ENCODE measurements at places on chromosomes 1 and 21.

DNA sequence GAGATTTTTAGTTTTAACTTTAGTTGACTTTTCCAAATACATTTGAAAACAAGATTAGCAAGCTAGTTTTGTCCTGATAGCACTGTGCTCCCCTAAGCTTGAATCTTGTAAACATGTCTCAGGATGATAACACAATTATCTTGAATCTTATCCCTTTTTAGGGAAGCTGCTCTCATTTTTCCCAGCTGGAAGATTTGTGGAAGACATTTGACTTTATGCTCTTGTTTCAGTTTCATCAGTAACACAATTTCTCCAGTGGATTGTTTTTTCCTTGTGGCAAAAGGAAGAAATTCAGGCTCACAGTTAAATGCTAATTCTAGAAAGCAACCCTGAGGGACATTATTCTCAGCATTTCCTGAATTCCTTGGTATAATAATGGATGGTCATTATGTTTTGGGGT, 88.8 kb downstream of the CDC7 start:
- DNase-seq: no peak

DNA sequence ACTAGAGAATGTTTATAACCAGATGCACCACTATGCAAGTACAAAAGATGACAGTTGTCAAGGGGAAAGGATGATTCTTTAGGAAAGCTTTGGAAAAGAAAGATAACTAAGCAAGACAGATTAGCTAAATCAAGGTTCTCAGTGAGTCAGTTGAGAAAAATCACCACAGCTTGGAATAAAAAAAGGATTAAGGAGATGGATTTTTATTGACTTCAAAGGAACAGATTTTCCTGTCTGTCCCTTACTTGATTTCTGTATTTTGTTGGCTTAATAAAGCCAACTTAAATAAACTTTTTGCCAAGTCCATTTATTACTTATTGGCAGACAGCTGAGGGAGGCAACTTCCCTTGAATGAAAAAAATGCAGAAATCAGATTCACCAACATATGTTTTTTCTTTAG, 93.9 kb downstream of the NR5A2 start:
- DNase-seq: no peak

GRCh38 chr1:233326811-233327650, 493 bp upstream of the MAP3K21 start:
- DNase-seq: peak; percentile 68

DNA sequence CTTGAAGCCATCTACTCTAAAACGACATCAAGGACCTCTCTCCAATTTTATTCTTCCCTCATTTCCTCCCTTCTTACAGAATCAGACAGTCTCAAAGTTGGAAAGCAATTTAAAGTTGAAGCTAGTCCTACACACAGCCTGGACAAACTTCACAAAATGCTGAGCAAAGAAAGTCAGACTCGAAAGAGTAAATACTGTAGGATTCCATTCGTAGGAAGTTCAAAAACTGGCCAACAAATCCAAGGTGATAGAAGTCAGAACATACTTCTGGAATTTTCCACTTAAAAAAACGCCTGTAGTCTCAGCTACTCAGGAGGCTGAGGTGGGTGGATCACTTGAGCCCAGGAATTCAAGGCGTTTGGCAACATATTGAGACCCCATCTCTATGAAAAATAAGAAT, 19.6 kb downstream of the SYF2 start:
- no peak for DNase-seq

- DNase-seq: no peak
These were observed 701 bp upstream of the MUTYH start for GRCh38 chr1:45340816-45341466.

- DNase-seq: no peak
These were observed 70.7 kb downstream of the VWA5B1 start for GRCh38 chr1:20361401-20361800.

DNA sequence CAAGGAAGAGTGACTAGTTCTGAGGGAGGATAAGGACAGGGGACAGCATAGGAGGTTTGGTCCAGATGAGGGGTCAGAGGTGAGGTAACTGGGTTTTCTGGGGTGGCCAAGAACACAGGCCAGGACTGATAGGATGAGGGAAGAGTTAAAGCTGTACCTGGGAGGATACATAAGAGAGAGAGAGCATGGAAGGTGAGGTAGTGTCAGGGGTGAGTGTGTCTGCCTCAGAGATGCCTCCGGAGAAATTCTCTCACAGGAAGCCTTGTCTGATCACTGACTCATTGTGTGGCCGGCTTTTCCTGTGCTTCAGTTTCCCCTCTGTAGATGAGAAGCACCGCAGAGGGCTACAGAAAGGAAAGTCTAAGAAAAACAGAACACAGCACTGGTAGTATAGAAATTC, 40.2 kb downstream of the FASLG start:
- DNase-seq: no peak

- no peak for DNase-seq
These were observed 12.2 kb downstream of the ZDHHC18 start for GRCh38 chr1:26838474-26839338.

- DNase-seq: no peak
These were observed 134.4 kb upstream of the EDN2 start for GRCh38 chr1:41618871-41619270.

GRCh38 chr1:183905508-183906113, 100.7 kb downstream of the RGL1 start:
- DNase-seq: no peak

GRCh38 chr1:36513676-36514473, 31.2 kb upstream of the CSF3R start:
- no peak for DNase-seq

Measured in SHP77 treated with DMSO at 0.1 percent for 48 hours (cell line).